ENCODE measurements at places on chromosomes 4 and X.

- peak; percentile 63 for DNase-seq
These were observed 278.9 kb downstream of the INPP4B start for GRCh38 chr4:142567199-142567598.

DNA sequence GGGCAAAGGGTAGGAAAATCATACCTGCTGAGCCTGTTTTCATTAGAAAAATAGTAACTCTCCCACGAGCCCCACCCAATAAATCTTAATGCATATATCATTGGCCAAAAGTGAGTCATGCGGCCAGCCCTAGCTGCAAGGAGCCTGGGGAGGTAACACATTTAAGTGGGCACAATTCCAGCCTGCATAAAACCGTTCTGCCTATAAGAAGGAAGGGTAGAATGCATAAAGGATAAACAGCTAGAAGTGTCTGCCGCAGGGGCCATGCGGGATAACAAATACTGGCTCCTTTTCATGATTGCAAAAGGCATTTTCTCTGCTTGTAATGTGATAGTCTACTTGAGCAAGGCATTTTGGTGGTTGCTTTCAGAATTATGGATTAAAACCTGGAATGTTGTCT lies 37.1 kb downstream of the EFHC2 start:
- DNase-seq = no peak

GRCh38 chr4:88070031-88070430 lies 62.6 kb downstream of the PKD2 start:
- no peak for DNase-seq

DNA sequence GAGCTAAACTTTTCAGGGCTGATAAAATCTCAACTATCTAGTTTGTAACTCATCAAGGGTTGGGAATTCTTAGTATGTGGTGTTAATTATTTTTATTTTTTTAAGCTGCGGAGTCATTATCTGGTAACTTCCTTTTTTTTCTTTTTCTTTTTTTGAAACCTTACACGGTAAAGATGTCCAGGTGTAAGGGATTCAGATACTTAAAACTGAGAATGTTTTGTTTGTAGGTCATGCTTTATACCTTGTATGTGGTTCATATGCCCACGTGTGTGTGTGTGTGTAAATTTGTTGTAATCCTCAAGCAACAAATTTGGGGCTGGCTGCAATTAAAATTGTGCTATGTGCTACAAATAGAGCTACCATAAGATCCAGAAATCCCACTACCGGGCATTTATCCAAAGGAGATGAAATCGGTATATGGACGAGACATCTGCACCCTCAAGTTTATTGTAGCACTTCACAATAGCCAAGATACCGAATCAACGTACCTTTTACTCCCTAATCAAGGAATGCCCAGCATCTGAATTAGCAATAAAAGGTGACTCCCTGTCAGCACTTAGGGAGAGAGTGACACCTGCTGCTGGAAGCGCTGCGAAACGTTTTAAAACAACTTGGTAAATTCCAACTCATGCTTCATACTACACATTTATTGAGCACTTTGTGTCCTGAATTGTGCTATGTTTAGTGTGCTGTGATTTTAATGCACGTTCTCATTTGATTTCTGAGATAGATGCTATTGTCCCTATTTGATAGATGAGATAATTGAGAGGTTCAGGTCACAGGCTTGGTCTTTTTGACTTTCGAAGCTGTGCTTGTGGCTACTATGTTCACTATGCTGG lies 16.1 kb downstream of the MSMO1 start:
- no peak for DNase-seq

- DNase-seq = no peak
These were observed 68.1 kb downstream of the FRMPD4 start for GRCh38 chrX:12206413-12206812.

- DNase-seq = no peak
These were observed 32.7 kb downstream of the TMEM47 start for GRCh38 chrX:34624416-34624815.

- DNase-seq = no peak
These were observed 28.1 kb downstream of the LGI2 start for GRCh38 chr4:25002681-25003080.

- no peak for DNase-seq
These were observed 582.9 kb downstream of the ADGRL3 start for GRCh38 chr4:61783050-61783449.

GRCh38 chr4:121597346-121597934 lies 99.3 kb downstream of the ANXA5 start:
- DNase-seq = peak; percentile 66

GRCh38 chrX:2330910-2331309 lies 169.9 kb downstream of the DHRSX start:
- DNase-seq = no peak

DNA sequence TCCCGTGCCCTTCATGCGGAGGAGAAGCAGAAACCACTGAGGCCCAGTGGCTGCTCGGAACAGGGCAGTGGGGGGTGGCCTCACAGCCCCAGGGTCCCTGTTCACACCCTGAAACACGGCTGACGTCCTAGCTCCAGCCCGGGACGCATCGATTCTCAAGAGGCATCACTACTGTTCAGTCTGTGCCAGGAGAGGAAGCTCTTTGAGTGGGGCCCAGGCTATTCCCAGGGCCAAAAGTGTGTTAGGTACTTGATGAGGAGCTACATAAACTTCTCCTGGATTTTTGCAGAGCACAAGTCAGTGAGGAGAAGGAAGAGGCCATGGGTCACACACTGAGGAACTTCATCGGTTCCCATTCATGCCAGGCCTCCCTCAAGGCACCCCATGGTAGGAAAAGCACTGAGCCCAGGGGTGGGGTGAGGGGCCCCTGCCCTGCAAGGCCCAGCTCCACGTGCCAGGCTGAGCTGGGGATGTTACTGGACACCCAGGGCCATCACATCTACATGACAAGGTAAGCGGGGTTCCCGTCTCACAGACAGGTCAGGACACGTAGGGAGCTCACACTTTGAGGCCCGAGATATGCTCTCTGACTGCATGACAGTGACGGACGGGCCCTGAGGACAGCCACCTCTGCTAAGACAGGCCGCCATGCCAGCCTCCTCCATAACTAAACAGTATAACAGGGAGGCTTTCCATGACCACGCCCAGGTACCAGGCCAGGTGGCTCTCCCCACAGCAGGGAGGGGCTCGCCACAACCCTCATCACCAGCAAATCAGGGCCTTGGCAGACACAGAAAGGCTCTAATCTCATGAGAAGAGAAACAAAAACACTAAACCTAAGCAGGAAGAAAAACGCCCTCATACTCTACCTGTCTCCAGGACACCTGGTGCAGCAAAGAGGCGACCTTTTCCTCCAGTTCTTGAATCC lies 12.4 kb downstream of the TNIP2 start:
- no peak for DNase-seq

- DNase-seq = peak; percentile 78
These were observed 215.2 kb upstream of the PSAPL1 start for GRCh38 chr4:7649741-7650531.

GRCh38 chrX:24479924-24480323 lies 14.8 kb downstream of the PDK3 start:
- DNase-seq = no peak

GRCh38 chr4:155943605-155944291 lies 9.9 kb downstream of the CTSO start:
- DNase-seq = no peak

DNA sequence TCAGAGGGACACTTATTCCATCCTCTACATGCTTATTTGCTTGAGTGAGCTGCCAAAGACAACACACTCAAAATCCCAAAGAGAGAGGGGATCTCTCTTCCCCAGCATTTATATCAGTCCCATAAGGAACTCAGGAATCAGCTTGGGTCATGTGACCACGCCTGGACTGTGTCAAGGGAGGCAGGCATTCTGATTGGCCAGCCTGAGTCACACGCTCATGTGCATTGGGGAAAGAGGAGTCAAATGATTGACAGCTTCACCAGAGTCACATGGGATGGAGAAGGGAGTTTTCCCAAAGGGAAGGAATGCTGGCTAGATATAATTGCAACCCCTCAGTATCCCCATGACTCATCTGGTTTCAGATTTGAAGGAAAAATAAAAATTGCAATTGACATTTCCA lies 49.0 kb downstream of the RWDD4 start:
- DNase-seq = no peak

- no peak for DNase-seq
These were observed 13.7 kb upstream of the SORBS2 start for GRCh38 chr4:185825737-185826136.

DNA sequence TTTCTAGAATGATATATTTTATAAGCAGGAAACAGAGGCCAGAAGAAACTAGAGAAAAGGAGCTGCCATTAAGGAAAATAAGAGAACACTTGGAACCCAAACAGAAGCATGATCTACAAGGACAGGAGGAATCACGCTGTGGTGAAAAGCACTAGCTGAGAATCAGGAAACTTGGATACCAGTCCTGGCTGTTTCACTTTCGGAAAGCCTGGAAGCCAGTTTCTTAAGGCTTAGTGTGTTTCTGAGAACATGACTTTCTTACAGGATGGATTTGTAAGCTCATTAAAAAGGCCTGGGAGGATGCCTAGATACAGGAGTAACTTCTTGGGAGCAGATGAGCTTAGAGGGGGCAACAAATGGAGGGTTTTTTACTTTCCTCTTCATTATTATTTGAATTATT lies 36.9 kb downstream of the TLL1 start:
- DNase-seq = no peak

- no peak for DNase-seq
These were observed 706 bp downstream of the CHIC1 start for GRCh38 chrX:73563738-73564068.

DNA sequence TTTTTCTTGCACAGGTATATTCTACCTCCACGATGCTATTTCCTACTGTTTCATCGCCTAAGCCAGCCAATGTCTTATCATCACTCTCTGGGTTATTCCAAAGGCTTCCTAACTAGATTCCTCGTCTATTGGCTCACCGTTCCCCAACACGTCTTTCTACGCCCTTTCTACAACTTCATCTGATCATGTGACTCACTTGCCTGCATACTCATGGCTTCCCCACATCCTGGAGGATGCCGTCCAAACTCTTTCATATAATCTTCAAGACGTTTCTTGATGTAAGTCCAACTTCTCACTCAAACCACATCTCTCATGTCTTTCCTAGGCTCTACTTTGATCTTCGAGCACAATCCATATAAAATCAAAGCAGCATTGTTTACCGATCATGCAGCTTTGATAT lies 322.0 kb upstream of the PPARGC1A start:
- no peak for DNase-seq

DNA sequence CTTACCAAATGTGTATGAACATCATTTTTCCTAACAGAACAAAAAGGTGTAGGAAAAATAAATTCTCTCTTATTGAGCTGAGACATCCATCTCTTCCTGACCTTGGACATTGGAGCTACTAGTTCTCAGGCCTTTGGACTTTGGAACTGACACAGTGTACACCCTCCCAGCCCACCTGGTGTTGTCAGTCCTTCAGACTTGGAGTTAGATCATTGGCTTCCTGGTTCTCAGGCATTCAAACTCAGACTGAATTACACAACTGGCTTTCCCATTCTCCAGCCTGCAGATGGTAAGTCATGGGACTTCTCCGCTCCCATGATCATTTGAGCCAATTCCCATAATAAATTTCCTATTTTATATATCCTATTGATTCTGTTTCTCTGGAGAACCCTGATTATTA lies 84.8 kb upstream of the EDNRA start:
- DNase-seq = no peak

- DNase-seq = peak; percentile 67
These were observed 16.1 kb upstream of the ATP8A1 start for GRCh38 chr4:42673082-42673425.

Measured in islet precursor cell (in vitro differentiated cells).